GM23248 (cell line): ENCODE measurements at places on chromosomes 16 and 17.

GRCh38 chr16:70432723-70433457 lies 6.0 kb downstream of the ST3GAL2 start:
- peak; percentile 32 for DNase-seq

DNA sequence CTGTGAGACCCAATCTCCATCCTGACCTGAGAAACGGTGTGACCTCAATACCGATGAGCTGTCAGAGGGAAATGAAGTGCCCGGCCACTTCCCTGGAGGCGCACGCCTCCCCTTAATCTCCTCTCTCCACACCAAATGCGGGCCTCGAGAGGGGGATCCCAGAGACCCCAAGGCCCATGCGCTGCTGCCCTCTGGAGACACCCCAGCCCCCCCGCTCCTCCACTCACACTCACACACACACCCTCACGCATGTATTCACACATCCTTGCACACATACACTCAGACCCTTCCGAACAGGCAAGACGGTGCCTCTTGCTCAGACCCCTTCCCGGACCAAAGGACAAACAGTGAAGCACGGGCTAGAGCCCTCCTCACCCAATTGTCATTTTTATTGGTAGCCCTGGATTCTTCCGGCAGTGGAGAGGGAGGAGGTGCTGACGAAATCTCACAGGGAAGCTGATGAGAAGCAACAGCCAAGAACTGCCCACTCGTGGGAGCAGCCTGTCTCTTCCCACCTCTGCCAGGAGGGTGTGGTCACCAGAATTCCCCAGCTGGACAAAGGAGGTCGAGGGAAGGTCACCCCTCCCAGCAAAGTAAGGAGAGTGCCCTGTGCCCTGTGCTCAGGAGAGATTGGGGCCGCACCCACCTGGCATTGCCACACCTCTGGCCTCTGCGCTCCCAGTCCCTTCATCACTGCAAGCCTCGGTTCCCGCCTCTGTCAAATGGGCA lies 136.0 kb upstream of the TNRC6C start:
- DNase-seq = peak; percentile 58

DNA sequence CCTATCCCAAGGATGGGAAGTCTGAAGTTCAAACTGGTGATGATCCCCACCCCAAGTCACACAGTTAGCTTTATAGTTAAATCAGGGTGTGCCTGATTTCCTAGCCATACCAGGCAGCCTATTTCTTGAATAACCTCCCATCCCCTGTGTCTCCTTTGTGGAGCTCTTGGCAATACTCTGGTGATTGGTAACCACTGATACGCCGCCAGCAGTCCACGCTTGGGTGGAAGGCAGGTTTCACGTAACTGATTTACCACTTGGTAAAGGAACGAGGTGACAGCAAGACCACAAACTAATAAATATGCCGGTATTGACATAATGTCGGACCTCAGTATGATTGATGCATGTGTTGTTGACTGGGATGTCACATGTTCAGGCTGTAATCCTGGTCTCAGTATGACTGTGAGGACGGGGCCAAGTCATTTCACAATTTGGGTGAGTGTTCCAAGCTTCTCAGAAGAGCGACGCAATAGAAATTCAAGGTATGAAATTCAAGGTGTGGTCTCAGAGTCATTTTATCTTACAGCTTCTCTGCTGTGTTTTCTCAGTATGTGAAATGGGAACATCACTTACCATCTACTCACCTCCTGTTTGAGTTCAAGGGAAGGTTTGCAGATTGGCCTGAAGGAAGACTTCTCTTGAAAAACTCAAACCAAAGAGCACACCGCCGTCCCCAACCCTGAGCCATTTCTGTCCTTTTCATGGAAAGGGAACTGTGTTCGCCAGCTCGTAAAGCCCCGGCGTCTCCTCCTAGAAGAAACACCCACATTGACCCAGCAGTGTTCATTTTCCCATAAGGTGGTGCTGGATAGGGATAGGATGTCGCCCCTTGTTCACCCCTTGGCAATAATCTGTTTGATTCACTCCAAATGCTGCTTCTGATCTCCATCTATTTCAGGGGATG lies 678.9 kb downstream of the WWOX start:
- DNase-seq = no peak

DNA sequence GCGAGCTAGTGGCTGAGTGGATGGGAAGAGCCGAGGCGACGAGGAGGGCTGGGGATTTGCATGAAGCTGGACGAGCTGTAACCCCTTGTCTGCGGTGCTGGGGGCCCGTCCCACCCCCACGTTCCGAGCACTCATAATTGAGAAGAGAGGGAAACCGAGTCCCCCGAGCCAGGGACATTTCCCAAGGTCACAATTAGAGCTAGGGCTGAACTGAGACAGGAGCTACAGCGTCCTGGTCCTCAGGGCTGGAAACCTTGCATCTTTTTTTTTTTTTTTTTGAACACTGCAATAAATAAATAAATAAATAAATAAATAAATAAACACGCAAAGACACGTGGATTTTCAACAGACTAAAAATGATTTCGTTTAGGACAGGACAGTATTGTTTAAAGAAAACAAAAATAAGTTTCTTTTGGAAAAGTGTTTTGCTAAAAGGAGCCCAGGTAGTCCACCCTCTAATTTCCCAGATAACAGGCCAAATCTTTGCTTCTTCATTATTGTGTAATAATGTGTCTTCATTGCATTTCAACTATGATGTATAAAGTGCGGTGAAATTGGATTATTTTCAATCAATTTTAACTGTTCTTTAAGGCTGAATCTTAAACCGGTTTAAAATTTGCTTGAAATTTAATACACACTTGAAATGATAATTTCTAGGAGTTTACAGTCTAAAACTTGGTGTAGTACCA lies 992 bp downstream of the GDPD1 start:
- peak; percentile 15 for DNase-seq

- DNase-seq = peak; percentile 39
These were observed 155.8 kb downstream of the SNX29 start for GRCh38 chr16:12132290-12132689.

- peak; percentile 57 for DNase-seq
These were observed 6.6 kb upstream of the JUP start for GRCh38 chr17:41792845-41793783.

GRCh38 chr17:80822021-80822699 lies 169.5 kb upstream of the CHMP6 start:
- DNase-seq = no peak
